ENCODE measurements at places on chromosomes 13 and 19. TPM values are rescaled to one million over a fixed set of nuclear protein-coding genes. Genes with fewer than 3 reads are reported as not detected.

GRCh38 chr13:48909056-48909389 is 66.7 kb upstream of the FNDC3A start:
- no peaks in the 10 kb centered on the region for H3K36me3 ChIP-seq
- H3K4me3 ChIP-seq: no peak overlapping the region
- H3K27me3 ChIP-seq: peaks cover 7% of the 10 kb centered on the region
- DNase-seq: no peak
- H3K27ac ChIP-seq: no peak overlapping the region

GRCh38 chr19:38152461-38153379 is 71.3 kb downstream of the DPF1 start:
- H3K36me3 ChIP-seq: no peaks in the 10 kb centered on the region
- H3K4me3 ChIP-seq: no peak overlapping the region
- H3K27me3 ChIP-seq: no peaks in the 10 kb centered on the region
- no peak overlapping the region for H3K27ac ChIP-seq
- DNase-seq: no peak

GRCh38 chr13:65724226-65724625 is 1505.9 kb downstream of the PCDH9 start:
- H3K4me3 ChIP-seq: no peak overlapping the region
- no peak overlapping the region for H3K27ac ChIP-seq
- H3K4me1 ChIP-seq: no peaks in the 10 kb centered on the region
- no peaks in the 10 kb centered on the region for H3K27me3 ChIP-seq
- no peak for DNase-seq
- no peaks in the 10 kb centered on the region for H3K36me3 ChIP-seq

DNA sequence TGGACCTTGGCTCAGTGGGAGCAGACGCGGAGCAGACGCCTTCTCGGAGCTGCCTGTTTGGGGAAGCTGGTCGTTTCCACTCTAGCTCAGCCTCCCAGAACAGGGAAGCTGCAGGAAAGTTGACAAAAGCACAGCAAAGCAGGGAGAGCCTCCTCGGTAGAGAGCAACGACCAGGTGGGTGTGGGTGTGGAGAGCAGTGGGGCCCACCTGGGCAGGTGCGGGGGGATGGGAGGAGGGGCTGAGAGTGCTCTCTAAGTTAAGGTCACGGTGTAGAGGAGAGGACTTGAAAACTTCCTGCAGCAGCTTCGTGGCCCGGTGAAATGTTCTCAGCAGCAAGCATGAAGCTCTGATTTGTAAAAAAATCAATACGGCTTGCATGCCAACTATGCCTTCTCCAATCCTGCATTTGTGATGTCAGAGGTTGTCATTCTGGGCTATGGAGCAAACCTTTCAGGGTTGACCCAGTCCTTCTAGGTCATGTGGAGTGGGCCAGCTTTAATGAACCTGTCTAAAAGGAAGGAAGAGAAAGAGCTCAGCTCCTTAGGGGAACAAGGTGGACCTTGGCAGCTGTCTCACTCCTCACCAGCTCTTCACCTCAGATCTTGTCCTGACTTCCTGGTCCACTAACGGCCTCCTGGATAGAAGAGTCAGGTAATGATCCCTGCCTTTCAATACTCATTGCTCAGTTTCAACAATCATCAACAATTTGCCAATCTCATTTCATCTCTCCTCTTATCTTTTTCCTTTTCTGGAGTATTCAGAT is 85.8 kb upstream of the UBL3 start:
- H3K36me3 ChIP-seq: no peaks in the 10 kb centered on the region
- peak overlapping the region; percentile 83 for H3K4me3 ChIP-seq
- DNase-seq: peak; percentile 28
- H3K27me3 ChIP-seq: no peaks in the 10 kb centered on the region

Gene CYP4F12
- not detected for total RNA-seq

Gene SYNGR4
- total RNA-seq: not detected

Gene JSRP1
- total RNA-seq: not detected

GRCh38 chr19:30222992-30223865 is 149.0 kb upstream of the ZNF536 start:
- H3K27ac ChIP-seq: no peak overlapping the region
- H3K27me3 ChIP-seq: peaks cover 52% of the 10 kb centered on the region
- no peak for DNase-seq
- peaks cover 8% of the 10 kb centered on the region for H3K36me3 ChIP-seq
- peaks cover 29% of the 10 kb centered on the region for H3K4me1 ChIP-seq
- H3K4me3 ChIP-seq: peak overlapping the region; percentile 21

Gene ZNF493
- total RNA-seq: 20.3 TPM

Gene THSD1
- total RNA-seq: 0.08 TPM

- H3K27me3 ChIP-seq: peaks cover 9% of the 10 kb centered on the region
- no peak overlapping the region for H3K27ac ChIP-seq
- no peaks in the 10 kb centered on the region for H3K36me3 ChIP-seq
- H3K4me3 ChIP-seq: no peak overlapping the region
- no peaks in the 10 kb centered on the region for H3K4me1 ChIP-seq
Observed at GRCh38 chr13:39284801-39285388, 246.6 kb downstream of the NHLRC3 start.

- H3K4me3 ChIP-seq: peak within 1 kb of the TSS; percentile 90
- no peaks in the 10 kb centered on the region for H3K36me3 ChIP-seq
- H3K27me3 ChIP-seq: peaks cover 25% of the 10 kb centered on the region
- H3K27ac ChIP-seq: peak within 1 kb of the TSS; percentile 78
- peak; percentile 61 for DNase-seq
Observed at GRCh38 chr13:20702915-20703779, at the start of gene IL17D. IL17D (plus strand) TSS chr13:20703699; CDS start chr13:20704002, 303 bp downstream.

- H3K4me3 ChIP-seq: no peak overlapping the region
- H3K27ac ChIP-seq: peak overlapping the region; percentile 73
- H3K4me1 ChIP-seq: peaks cover 37% of the 10 kb centered on the region
Observed at GRCh38 chr19:42465827-42466280, 23.1 kb upstream of the CXCL17 start.

DNA sequence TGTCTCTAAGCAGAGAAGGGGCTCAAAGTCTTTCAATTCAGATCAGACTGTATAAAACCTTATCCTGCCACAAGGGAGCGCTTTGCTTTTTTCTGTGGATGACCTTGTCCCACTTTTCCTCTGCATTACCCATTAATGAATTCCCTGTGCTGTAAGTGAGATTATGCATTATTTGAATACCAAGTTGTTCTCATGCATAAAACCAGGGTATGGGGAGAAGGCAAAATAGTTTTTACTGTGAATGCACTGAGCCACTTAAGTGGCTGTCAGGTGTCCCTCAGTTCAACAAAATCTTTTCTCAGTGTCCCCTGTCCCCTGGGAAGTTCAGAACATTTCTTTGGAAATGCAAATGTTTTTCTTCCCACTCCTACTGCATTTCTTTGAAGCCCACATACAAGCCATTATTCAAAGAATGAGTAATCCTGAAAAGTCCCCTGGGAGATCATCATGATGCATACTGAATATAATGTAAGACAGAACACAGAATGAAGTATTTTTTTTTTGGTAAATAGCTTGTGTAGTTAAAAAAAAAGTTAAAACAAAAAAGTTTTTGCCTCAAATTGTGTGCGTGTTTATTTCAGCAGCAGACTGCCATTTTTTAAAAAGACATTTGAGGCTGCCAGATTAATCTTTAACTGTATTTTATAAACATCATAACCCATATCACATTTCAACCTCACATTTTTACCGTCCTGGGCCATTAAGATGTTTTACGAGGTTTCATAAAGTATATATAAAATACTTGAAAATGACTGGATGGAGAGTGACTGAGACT is 506.7 kb upstream of the PCDH9 start:
- no peaks in the 10 kb centered on the region for H3K27me3 ChIP-seq
- H3K27ac ChIP-seq: no peak overlapping the region
- H3K4me3 ChIP-seq: no peak overlapping the region
- no peaks in the 10 kb centered on the region for H3K36me3 ChIP-seq

- no peaks in the 10 kb centered on the region for H3K27me3 ChIP-seq
- H3K4me3 ChIP-seq: no peak overlapping the region
- H3K27ac ChIP-seq: no peak overlapping the region
- H3K36me3 ChIP-seq: peaks cover 45% of the 10 kb centered on the region
Observed at GRCh38 chr19:16136185-16136999, 7.1 kb upstream of the HSH2D start.

DNA sequence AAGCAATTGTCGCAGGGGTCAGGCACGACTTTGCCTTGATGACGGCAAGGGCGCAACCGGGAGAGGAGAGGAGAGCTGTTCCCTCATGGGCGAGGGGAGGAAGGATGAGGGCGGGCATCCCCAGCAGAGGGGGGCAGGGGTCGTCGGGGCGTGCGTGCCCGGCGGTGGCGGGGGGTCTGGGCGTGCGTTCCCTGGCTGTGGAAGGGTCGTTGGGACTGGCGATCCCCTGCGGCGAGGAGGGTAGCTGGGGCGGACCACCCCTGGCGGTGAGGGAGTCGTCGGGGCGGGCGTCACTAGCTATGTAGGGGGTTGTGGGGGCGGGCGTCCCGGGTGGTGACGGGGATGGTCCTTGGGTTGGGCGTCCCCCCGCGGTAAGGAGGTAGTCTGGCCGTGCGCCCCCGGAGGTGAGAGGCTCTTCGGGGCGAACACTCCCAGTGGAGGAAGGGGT is 1.7 kb downstream of the COMP start:
- H3K4me1 ChIP-seq: peaks cover 27% of the 10 kb centered on the region
- DNase-seq: no peak

GRCh38 chr13:42129033-42129432 is 80.6 kb downstream of the DGKH start:
- H3K4me3 ChIP-seq: no peak overlapping the region
- DNase-seq: no peak
- no peaks in the 10 kb centered on the region for H3K4me1 ChIP-seq
- no peak overlapping the region for H3K27ac ChIP-seq
- no peaks in the 10 kb centered on the region for H3K27me3 ChIP-seq

DNA sequence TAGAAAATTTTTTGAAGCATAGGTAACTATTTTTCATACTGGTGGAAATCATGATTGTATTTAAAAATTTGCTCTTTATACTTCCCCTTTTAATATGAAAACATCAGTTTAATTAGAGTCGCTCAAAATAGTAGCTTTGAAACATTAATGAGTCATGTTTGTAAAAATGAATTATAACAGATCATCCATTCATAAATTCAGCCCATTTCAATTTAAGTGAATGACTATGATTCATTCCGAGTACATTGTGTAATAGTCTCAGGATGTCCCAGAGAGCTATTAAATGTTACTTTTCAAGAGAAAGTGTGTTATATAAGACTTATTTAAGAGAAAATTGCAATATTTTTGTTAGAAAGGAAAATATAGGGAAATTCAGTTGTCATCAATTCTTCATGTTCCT is 111.0 kb downstream of the FNDC3A start:
- H3K27me3 ChIP-seq: no peaks in the 10 kb centered on the region
- H3K4me1 ChIP-seq: no peaks in the 10 kb centered on the region
- peaks cover 3% of the 10 kb centered on the region for H3K36me3 ChIP-seq
- no peak overlapping the region for H3K27ac ChIP-seq

Gene FFAR1
- not detected for total RNA-seq

DNA sequence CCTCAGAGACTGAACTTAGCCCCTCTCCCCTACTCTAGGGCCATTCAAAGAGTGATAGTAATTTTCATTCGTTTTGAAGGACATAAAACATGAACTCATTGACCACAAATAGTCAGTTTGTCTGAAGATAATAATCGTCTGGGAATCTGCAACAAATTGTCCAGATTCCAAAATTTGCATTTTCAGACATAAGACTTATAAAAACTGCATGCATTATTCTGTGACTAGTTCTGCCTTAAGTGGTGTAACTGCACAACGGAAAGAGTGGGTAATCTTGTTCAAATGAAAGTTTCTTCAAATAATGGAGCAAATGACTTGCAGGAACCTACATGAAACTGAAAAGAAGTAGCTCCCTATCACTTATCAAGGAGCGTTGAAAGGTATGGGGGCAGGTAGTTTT is 8.4 kb downstream of the CSNK1A1L start:
- no peaks in the 10 kb centered on the region for H3K36me3 ChIP-seq
- H3K27ac ChIP-seq: no peak overlapping the region
- H3K27me3 ChIP-seq: no peaks in the 10 kb centered on the region
- no peak for DNase-seq
- no peaks in the 10 kb centered on the region for H3K4me1 ChIP-seq

- H3K27ac ChIP-seq: no peak overlapping the region
- no peak for DNase-seq
- H3K27me3 ChIP-seq: no peaks in the 10 kb centered on the region
- no peak overlapping the region for H3K4me3 ChIP-seq
- no peaks in the 10 kb centered on the region for H3K4me1 ChIP-seq
Observed at GRCh38 chr13:44106266-44107152, 226.8 kb downstream of the LACC1 start.

GRCh38 chr13:37905736-37906135 is 36.2 kb upstream of the TRPC4 start:
- H3K36me3 ChIP-seq: no peaks in the 10 kb centered on the region
- no peak overlapping the region for H3K27ac ChIP-seq
- no peak overlapping the region for H3K4me3 ChIP-seq
- no peaks in the 10 kb centered on the region for H3K4me1 ChIP-seq
- no peaks in the 10 kb centered on the region for H3K27me3 ChIP-seq
- no peak for DNase-seq

Gene SLC25A30
- 19.0 TPM for total RNA-seq

Gene MAB21L1
- not detected for total RNA-seq

DNA sequence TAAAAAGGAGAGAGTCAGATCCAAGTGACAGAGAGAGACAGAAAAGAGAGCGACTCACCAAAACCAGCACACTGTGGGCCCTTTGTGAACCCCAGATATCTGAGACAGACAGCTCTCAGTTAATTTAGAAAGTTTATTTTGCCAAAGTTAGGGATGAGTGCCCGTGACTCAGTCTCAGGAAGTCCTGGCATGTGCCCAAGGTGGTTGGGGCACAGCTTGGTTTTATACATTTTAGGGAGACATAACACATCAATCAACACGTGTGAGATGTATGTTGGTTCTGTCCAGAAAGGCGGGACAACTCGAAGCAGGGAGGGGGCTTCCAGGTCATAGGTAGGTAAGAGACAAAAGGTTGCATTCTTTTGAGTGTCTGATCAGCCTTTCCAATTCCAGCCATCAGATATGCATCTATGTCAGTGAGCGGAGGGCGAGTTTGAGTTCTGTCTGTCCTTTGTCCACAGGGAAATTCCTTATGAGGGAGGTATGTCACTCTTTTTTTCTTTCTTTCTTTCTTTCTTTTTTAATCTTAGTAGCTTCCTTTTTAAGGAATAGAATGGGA is 37.2 kb upstream of the ATP11A start:
- no peak for DNase-seq
- no peaks in the 10 kb centered on the region for H3K4me1 ChIP-seq
- no peak overlapping the region for H3K27ac ChIP-seq
- H3K4me3 ChIP-seq: no peak overlapping the region
- no peaks in the 10 kb centered on the region for H3K36me3 ChIP-seq
- H3K27me3 ChIP-seq: peaks cover 3% of the 10 kb centered on the region

GRCh38 chr19:9115307-9115813 is at the start of gene OR7G1:
OR7G1 (minus strand) TSS chr19:9115763; CDS start chr19:9115763, 0 bp downstream.
- peaks cover 10% of the 10 kb centered on the region for H3K27me3 ChIP-seq
- no peak within 1 kb of the TSS for H3K4me3 ChIP-seq
- H3K4me1 ChIP-seq: no peaks in the 10 kb centered on the region

Gene PIAS4
- total RNA-seq: 34.2 TPM

Gene DIRAS1
- total RNA-seq: not detected

Gene CACNA1A
- 0.63 TPM for total RNA-seq

Gene ZNF414
- total RNA-seq: 36.2 TPM

Gene ZGLP1
- 3.8 TPM for total RNA-seq

Gene THOP1
- total RNA-seq: 106 TPM
